Naive thymus-derived CD4-positive, alpha-beta T cell (primary cell): ENCODE measurements at places on chromosomes 13 and 19. TPM values are rescaled to one million over a fixed set of nuclear protein-coding genes. Genes with fewer than 3 reads are reported as not detected.

- DNase-seq = no peak
Observed at GRCh38 chr19:50869479-50869878, 3.8 kb upstream of the KLK2 start.

DNA sequence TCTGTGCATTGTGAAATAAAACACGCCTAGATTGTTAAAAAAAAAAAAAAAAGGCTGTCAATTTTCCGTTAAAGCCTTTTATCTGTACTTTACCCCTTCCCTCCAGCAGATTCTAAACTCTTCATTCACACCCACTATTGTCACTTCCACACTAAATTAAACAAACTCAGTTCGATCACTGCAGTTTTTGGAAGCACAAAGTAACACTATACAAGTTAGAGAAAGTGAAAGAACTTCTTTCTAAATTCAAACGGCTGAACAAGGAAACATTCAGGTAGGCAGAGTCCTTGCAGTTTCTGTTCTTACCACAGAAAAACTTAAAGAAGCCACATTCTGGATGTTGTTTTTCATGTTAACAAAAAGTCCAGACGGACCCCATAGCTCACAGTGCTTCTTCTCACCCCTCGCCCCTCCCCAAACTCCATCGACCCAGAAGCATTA is 27.5 kb upstream of the UBE2L5 start:
- peak; percentile 45 for DNase-seq

- DNase-seq = no peak
Observed at GRCh38 chr19:48798937-48799336, 11.9 kb downstream of the BCAT2 start.

Gene DCLK1
- not detected for polyA plus RNA-seq

Gene ZNF284
- 0.61 TPM for polyA plus RNA-seq
